Activated T-helper 1 cell treated with anti-CD3 and anti-CD28 coated beads, Interleukin-2, amount 50 U/mL, for 16 hours (primary cell): ENCODE measurements at places on chromosomes 6 and 20.

DNA sequence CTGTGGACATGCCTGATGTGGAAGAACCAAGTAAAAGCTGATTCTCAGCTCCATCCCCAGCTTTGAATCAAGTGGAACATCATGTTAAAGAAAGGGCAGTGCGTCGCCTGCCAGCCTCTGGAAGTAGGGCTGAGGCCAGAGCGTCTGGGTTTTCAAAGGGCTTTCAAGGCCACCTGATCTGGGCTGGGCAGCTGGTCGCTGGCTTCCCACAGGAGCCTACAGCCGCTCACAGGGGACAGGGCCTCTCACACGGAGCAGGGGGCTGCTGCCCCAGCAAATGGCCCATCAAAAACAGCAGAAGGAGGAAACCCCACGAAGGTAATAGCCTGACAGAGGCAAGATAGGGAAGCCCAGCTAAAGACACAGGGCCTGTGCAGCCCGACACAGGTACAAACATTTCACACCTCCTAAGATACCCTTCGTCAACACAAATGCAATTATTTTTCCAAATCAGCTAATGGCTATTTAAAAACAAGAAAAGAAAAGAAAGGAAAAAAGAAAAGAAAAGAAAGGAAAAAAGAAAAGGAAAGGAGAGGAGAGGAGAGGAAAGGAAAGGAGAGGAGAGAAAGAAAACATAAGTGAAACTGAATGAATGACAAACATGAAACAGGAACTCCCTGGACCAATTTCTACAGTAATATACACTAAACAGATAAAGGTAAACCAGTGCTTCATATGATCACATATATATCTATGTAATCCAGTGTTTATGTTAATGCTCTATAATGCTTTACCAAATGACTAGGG lies 24.8 kb downstream of the RRBP1 start:
- no peak for DNase-seq

DNA sequence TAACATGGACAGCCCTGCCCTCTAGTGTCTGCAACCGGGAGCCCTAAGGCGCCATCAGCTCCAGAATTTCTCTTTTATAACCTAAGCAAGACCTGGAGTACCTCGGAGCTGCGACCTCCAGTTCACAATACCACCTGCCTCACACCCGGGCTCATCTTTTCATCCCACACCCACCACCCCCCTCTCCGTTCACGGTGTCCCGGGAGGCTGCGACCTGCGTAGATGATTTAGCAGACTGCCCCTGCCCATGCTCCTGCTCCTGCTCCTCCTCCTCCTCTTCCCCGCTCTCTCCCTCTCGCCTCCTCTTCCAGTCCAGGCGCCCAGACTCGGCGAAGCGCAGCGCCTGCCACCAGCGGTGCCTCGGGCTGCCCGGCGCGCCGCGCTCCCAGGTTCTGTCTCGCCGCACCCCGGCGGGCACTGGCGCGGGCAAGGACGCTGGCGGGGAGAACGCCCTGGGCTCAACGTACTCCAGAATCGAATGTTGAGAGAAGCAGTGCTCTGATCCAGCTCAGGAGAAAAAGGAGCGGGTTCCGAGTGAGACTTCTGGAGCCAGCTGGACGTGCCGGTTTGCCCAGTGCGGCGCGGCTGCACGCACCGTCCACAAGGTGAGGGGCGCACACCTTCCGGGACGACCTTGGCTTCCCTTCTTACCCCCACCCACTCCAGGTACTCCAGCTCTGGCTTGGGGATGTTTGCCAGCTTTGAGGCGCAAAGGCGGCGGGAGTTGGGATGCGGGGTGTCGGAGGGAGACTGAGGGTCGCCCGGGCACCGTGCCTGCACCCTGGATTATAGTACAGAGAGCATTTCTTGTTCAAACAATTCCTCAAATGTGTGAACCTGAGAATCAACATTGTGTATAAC lies at the start of gene HTR1E:
Gene HTR1E, plus strand, starts transcription at position 310 of the 861 bp plus-strand sequence. CDS start 77,807 bp downstream, outside the sequence.
- DNase-seq, result no peak

GRCh38 chr6:138499303-138500018 lies at the start of gene NHSL1:
Gene NHSL1, minus strand, starts transcription at chr6:138499494. Its CDS starts 204 bp downstream, at chr6:138499290.
- no peak for DNase-seq

GRCh38 chr6:156976216-156977127 lies 199.3 kb downstream of the ARID1B start:
- DNase-seq, result no peak

GRCh38 chr6:4637691-4638433 lies 138.3 kb upstream of the CDYL start:
- no peak for DNase-seq

GRCh38 chr6:26570027-26570809 lies 26.5 kb upstream of the ABT1 start:
- no peak for DNase-seq

DNA sequence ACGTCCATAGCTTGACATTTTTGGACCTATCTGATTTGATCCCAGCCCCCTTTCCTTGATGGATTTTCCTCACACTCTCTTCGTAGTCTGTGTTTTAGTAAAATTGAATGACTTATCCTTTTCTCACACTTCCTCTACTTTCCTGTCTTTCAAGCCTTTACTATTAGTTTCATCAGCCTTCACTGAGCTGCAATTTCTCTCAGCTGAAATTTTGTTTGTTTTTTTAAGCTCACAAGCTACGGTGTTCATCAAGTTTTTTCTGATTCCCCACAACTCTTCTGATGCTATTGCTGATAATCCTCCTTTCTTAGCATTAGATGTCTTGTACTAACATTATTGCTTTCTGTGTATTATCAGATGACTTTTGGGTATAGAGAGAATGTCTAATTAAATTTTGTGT lies 263.7 kb downstream of the TBX18 start:
- no peak for DNase-seq

DNA sequence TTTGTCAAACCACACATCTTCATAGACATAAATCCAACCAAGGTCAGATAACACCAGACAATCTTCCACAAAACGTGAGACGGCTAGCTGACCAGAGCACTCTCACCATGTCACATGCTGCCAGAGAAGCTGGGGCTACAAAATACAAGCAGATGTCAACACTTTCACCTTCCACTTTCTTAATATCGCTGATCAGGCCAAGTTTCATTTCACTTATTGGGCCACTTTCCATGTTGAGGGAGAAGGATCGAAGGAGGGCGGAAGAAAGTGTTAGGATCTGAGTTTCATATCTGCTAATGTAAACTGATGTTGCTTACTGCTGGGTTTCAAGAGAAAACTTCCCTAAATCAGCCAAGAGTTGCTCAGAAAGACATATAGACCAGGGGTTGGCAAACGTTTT lies 177.0 kb upstream of the PRDM1 start:
- DNase-seq, result no peak

GRCh38 chr6:10401004-10401536 lies 13.8 kb downstream of the TFAP2A start:
- no peak for DNase-seq

DNA sequence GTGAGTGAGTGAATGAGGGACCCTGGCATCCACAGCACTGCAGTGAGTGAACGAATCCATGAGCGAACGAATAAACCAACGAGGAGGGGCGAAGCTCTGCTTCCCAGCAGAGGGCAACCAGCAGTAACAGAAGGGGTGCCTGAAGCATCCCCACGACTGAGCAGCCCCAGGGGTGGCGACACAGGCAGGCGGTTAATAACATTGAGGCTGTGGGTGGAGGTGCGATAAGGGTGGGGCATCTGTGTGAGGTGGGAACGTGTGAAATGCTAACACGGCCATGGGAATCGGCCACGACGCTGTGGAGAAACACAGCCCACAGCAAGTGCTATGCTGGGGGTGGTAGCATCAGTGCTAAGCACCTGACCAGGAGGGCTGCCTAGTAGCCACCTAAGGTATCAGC lies 75.9 kb downstream of the TAF4 start:
- no peak for DNase-seq

GRCh38 chr6:43978473-43979346 lies 148.5 kb downstream of the MRPL14 start:
- DNase-seq, result no peak

DNA sequence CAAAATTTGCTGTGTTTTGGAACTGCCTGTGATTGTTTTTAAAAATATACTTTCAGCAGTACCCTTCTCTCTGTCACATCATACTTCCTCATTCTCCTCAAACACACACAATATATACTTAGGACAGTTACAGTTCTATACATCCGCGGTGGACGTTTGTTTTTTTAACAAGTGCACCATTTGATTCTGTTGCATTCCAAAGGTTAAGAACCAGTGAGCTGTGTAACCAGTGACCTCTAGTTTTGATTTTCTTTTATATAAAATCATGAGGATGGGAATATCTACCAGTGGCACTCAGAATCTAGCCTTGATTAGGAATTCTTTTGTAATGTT lies 152.8 kb downstream of the CARMIL1 start:
- no peak for DNase-seq
